ENCODE measurements at places on chromosomes 7 and 10. TPM values are rescaled to one million over a fixed set of nuclear protein-coding genes. Genes with fewer than 3 reads are reported as not detected.

DNA sequence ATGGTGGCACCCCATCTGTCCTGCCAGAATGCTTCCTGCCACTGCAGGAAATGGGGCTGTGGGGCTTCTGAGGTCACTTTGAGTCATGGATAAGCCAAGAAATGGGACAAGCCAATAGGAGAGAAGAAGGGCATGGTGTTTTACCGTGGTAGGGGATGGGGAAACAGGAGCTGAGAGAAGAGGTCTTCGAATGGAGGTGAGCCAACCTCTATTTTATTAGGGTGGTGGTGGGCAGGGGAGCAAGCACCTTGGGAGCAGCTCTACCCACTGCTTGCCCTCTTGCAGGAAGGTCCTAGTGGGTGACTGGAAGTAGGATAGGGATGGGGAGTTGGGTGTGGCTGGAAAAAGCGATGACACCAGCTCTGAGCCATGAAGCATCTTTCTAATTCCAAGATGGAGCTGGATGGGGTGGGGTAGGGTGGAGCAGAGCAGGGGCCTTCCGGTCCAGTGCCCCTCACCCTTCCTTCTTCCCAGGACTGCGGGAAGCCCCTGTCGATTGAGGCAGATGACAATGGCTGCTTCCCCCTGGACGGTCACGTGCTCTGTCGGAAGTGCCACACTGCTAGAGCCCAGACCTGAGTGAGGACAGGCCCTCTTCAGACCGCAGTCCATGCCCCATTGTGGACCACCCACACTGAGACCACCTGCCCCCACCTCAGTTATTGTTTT lies 9.1 kb downstream of the ZYX start:
- no peak overlapping the region for H3K27ac ChIP-seq
- no peak for DNase-seq
- peaks cover 59% of the 10 kb centered on the region for H3K36me3 ChIP-seq
- no peaks in the 10 kb centered on the region for H3K27me3 ChIP-seq

- no peak for DNase-seq
- no peaks in the 10 kb centered on the region for H3K36me3 ChIP-seq
- no peaks in the 10 kb centered on the region for H3K4me1 ChIP-seq
- no peaks in the 10 kb centered on the region for H3K27me3 ChIP-seq
- no peak overlapping the region for H3K4me3 ChIP-seq
These were observed 161.0 kb upstream of the TRIM24 start for GRCh38 chr7:138299066-138299465.

GRCh38 chr7:50959991-50960390 lies 177.3 kb upstream of the GRB10 start:
- no peaks in the 10 kb centered on the region for H3K27me3 ChIP-seq
- H3K36me3 ChIP-seq = no peaks in the 10 kb centered on the region
- H3K27ac ChIP-seq = no peak overlapping the region
- no peak overlapping the region for H3K4me3 ChIP-seq
- H3K4me1 ChIP-seq = no peaks in the 10 kb centered on the region

- H3K27me3 ChIP-seq = no peaks in the 10 kb centered on the region
- H3K36me3 ChIP-seq = no peaks in the 10 kb centered on the region
- no peak overlapping the region for H3K4me3 ChIP-seq
- no peak for DNase-seq
These were observed 234.1 kb upstream of the KIAA1217 start for GRCh38 chr10:23974746-23975272.

DNA sequence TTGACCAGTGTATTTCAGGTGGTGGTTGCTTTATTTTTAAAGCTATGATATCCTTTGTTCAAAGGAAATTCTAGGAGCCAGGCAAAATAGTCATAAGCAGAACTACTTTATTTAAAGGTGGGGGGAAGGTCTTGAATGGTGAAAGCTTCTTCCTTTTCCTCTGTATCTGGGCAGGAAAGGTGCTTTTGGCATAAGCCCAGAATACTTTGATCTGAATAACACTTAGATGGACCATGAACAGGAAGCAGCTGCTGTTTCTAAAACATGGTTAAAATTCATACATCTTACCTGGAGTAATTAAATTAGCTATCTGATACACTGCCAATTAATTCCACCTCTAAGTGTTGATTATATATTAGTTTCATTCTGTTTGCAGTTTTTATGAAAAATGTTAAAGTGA lies 13.3 kb downstream of the ZNF804B start:
- H3K27me3 ChIP-seq = no peaks in the 10 kb centered on the region
- no peaks in the 10 kb centered on the region for H3K36me3 ChIP-seq
- no peaks in the 10 kb centered on the region for H3K4me1 ChIP-seq
- no peak for DNase-seq
- H3K27ac ChIP-seq = no peak overlapping the region

- no peaks in the 10 kb centered on the region for H3K27me3 ChIP-seq
- DNase-seq = no peak
- H3K27ac ChIP-seq = no peak overlapping the region
These were observed 235.2 kb upstream of the ZWINT start for GRCh38 chr10:56596257-56596656.

DNA sequence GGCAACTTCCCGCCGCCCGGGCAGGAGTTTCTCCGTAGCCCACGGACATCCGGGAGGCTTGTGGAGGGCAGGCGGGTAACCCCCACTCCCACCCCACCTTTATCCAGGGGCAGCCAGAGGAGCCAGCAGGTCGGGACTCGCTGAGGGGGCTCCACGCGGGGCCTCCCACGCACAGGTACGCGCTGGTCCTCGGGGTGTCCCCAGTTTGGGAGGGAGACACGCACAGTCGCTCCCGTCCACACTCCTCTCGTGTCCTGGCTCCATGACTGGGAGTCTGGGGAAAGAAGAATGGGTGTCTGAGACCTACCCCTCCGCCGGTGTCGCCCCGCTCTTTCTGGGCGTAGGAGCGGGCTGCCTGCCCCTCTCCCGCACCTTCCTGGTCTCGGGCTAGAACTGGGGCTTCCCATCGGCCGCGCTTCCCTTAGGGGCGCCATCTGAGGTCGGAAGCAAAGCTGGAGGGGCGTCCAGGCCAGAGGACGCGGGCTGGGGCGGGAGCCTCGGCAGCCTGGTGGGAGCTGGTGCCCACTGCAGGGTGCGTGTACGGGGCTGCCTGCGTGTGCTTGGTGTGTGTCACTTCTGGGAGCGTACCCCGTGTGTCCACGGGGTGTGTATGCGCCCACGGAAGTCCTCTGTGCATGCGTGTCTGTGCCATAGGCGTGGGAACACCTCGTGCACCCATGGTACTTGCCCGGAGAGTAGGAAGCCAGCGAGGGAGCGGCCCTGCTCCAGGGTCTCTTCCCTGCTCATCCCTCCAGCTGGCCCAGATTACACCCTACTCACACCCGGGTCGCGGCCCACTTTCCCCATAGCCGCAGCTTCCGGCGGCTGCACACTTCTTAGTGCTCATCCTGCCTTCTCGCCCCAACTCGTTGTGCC lies 73.0 kb upstream of the LEP start:
- H3K4me1 ChIP-seq = no peaks in the 10 kb centered on the region
- no peak for DNase-seq
- no peaks in the 10 kb centered on the region for H3K36me3 ChIP-seq
- peak overlapping the region; percentile 3 for H3K4me3 ChIP-seq

- DNase-seq = no peak
- H3K27me3 ChIP-seq = no peaks in the 10 kb centered on the region
- H3K4me1 ChIP-seq = peaks cover 37% of the 10 kb centered on the region
- no peak overlapping the region for H3K27ac ChIP-seq
- no peaks in the 10 kb centered on the region for H3K36me3 ChIP-seq
- H3K4me3 ChIP-seq = no peak overlapping the region
These were observed 2.0 kb downstream of the DBF4 start for GRCh38 chr7:87878208-87878735.

DNA sequence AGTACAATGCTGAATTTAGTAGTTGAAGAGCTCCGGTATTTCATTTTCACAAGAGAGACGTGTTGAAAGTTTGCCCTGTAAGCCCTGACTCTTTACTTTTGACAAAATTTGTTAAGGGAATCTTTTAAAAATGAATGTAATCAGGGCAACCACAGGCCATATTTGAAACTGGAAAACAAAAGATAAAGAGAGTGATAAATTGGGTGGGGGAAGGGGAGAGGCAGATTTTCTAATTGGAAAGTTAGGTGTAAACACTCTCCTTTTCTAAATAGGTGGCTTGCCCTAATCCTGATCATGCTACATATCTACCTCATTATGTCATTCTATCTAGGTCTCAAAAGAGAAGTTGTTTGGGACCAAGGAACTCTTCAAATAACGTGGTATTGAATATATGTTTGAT lies 90.7 kb downstream of the CABCOCO1 start:
- H3K4me1 ChIP-seq = no peaks in the 10 kb centered on the region
- H3K27me3 ChIP-seq = no peaks in the 10 kb centered on the region
- no peaks in the 10 kb centered on the region for H3K36me3 ChIP-seq
- no peak overlapping the region for H3K4me3 ChIP-seq
- H3K27ac ChIP-seq = no peak overlapping the region
- DNase-seq = no peak

DNA sequence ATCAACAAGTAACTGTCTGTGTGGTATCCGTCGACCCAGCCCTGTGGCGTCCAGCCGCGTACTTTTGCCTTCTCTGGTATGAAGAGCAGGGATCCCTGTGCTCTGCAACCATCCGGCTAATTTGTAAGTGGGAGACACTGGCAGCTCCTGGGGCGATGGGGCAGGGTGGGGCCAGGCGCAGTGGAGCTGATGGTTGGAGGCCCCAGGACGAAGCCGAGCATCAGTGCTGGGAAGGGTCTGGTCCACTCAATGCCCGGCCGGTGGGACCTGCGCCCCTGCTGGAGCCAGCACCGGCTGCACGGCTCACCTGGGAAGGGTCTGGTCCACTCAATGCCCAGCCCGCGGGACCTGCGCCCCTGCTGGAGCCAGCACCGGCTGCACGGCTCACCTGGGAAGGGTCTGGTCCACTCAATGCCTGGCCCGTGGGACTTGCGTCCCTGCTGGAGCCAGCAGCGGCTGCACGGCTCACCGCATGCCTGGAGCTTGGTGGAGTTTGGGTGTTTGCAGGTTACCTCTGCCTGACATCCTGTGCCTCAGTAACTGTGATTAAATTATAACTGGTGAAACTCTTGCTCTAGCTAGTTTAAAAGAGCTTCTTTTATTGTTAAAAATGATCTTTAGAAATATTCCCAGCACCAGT lies 96.1 kb downstream of the NKX6-2 start:
- peaks cover 13% of the 10 kb centered on the region for H3K36me3 ChIP-seq
- H3K4me1 ChIP-seq = peaks cover 13% of the 10 kb centered on the region
- no peak overlapping the region for H3K4me3 ChIP-seq
- H3K27me3 ChIP-seq = no peaks in the 10 kb centered on the region
- no peak for DNase-seq
- H3K27ac ChIP-seq = no peak overlapping the region

GRCh38 chr7:100641860-100642533 lies 645 bp upstream of the TFR2 start:
- no peaks in the 10 kb centered on the region for H3K36me3 ChIP-seq
- H3K4me1 ChIP-seq = no peaks in the 10 kb centered on the region
- no peak for DNase-seq
- no peaks in the 10 kb centered on the region for H3K27me3 ChIP-seq
- no peak overlapping the region for H3K27ac ChIP-seq

- no peaks in the 10 kb centered on the region for H3K4me1 ChIP-seq
- no peaks in the 10 kb centered on the region for H3K27me3 ChIP-seq
- no peak for DNase-seq
- H3K27ac ChIP-seq = no peak overlapping the region
- no peaks in the 10 kb centered on the region for H3K36me3 ChIP-seq
These were observed 89.3 kb downstream of the NPY start for GRCh38 chr7:24372961-24373955.

GRCh38 chr10:109726473-109726872 lies 196.8 kb downstream of the XPNPEP1 start:
- H3K36me3 ChIP-seq = no peaks in the 10 kb centered on the region
- no peaks in the 10 kb centered on the region for H3K27me3 ChIP-seq
- no peak overlapping the region for H3K27ac ChIP-seq
- DNase-seq = no peak
- no peaks in the 10 kb centered on the region for H3K4me1 ChIP-seq

- no peak overlapping the region for H3K4me3 ChIP-seq
- H3K4me1 ChIP-seq = no peaks in the 10 kb centered on the region
- peaks cover 41% of the 10 kb centered on the region for H3K36me3 ChIP-seq
- no peak for DNase-seq
- no peak overlapping the region for H3K27ac ChIP-seq
These were observed 80.4 kb downstream of the UBE3C start for GRCh38 chr7:157219154-157219553.

GRCh38 chr10:72340510-72341261 lies 14.0 kb downstream of the DNAJB12 start:
- peaks cover 26% of the 10 kb centered on the region for H3K4me1 ChIP-seq
- H3K27me3 ChIP-seq = no peaks in the 10 kb centered on the region
- DNase-seq = no peak
- H3K27ac ChIP-seq = no peak overlapping the region
- peaks cover 65% of the 10 kb centered on the region for H3K36me3 ChIP-seq

DNA sequence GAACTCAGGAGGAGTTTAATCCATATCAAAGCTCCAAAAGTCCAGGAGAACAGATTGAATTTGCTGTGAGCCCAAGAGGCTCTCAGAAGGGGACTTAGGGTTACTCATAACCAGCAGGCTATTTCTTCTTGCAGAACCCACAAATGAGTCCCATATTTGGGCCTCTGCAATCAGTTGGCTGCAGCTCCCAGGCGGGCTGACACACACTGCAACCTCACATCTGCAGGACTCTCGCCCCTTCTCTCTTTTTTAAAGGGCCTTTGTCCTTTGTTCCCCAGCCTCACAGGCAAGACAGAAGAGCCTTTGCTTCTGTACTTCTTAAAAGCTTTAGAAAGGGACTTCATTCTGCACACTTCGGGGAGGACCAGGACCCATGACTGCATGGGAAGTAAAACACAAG lies 26.7 kb downstream of the CREB3L2 start:
- no peak for DNase-seq
- H3K27me3 ChIP-seq = no peaks in the 10 kb centered on the region
- no peak overlapping the region for H3K4me3 ChIP-seq
- no peaks in the 10 kb centered on the region for H3K4me1 ChIP-seq

DNA sequence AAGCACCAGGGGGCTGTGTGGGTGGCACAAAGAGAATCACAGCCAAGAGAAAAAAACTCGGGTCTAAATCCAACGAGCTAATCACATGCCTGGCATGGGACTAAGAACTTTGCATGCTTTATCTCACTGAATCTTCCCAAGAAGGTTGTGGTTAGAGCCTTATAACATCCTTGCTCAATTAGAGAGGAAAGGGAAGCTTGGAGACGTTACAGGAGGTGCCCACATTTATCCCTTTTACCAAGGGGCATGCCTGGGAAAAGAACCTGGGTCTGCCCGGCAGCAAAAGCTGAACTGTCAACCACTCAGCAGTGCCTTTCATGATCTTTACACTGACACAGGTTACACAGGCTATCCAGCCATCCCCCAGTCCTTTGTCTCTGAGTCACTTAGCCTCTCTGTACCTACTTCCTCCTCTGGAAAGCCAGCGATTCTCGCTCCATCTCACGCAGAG lies 190.1 kb downstream of the PRPF18 start:
- H3K27me3 ChIP-seq = no peaks in the 10 kb centered on the region
- no peak for DNase-seq
- no peaks in the 10 kb centered on the region for H3K36me3 ChIP-seq
- H3K4me3 ChIP-seq = no peak overlapping the region

The PPP1R9A gene
- 23.3 TPM for total RNA-seq

The CPN1 gene
- not detected for total RNA-seq

The THSD7A gene
- total RNA-seq = 0.85 TPM

The GTPBP4 gene
- total RNA-seq = 14.4 TPM

The HIP1 gene
- 13.6 TPM for total RNA-seq

The ZPBP gene
- not detected for total RNA-seq

The NACAD gene
- total RNA-seq = 9.0 TPM

Measured in right atrium auricular region (tissue), 2 donors.